ENCODE measurements at places on chromosomes 11 and 22.

GRCh38 chr11:87290304-87290922, 252.7 kb downstream of the TMEM135 start:
- peak; percentile 19 for DNase-seq

GRCh38 chr22:25849522-25849921, 107.5 kb downstream of the MYO18B start:
- no peak for DNase-seq

- DNase-seq: no peak
Observed at GRCh38 chr22:27850000-27850521, 48.5 kb upstream of the MN1 start.

DNA sequence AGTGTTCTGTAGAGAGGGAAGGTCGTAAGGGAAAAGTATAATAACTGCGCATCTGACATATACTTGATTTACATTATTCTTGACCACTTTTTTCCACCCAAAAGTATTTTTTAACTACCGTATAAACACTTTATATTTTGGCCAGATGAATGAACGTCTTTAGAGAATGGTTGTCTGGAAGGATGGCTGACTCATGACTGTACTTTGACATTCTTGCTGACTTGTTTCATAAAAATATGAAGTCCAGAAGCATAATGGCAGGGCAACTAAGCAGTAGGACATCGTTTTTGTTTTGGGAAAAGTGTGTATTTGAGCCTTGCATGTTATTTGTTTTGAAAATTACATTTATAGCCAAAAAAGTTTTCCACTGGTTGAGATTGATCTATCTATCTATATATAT, 110.0 kb downstream of the OSBP2 start:
- no peak for DNase-seq

DNA sequence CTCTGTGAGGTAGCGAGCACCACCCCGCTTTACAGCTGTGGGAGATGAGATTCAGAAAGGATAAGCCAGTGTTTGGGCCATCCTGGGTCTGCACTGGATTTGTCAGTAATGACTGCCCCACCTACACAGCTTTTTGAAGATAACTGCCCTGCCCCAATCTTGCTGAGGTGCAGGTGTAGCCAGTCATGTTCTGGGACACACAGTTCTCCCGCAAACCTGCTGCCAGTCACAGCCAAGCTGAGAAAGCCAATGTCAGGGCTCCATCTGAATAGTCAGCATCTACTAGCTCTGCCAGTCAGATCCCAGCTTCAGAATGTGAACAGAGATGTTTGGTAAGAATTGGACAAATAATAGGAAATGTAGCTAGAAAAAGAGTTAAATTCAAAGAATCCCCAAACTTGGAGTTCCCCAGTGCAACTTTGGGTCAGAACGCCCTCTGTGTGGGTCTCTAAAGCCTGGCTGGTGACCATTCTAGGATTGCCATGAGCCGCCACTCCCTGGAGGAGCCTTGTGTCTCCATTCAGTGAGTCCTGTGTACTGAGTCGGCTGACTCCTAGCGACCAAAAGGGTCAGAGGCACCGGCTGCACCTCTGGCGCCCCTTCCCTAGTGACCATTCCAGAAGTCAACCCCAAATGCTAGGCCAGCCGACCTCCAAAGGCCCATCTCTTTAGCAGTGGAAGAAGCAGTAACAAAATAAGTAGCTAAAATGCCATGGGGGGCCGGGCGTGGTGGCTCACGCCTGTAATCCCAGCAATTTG, 2.4 kb upstream of the MB start:
- DNase-seq: no peak

- no peak for DNase-seq
Observed at GRCh38 chr22:36328635-36329253, 59.0 kb downstream of the MYH9 start.

DNA sequence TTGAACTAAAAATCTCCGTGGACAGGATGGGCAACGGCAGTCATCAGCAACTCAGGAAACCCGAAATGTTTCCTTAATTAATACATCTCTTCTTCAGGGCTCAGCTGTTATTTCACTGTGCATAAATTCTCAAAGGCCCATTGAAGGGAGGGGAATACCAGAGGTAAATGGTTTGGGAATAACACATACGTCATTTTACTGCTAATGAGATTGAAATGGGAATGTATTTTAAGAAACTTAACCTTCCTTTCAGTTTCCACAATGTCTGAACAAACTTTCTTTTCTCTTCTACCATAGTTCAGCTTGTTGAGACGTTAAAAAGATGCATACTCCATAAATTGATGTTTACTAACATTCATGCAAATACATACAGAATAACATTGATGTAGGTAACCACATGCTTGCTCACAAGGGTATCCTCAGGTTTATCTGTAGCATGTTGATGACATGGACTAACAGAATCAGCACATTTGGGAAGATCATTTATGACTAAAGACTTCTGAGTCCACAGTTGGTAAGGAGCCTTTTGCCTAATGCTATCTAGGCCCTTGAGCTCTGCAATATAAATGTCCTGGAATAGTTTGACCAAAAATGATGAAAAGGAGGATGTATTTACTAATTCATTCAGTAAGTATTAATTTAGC, 7.7 kb upstream of the PRRG4 start:
- no peak for DNase-seq

- no peak for DNase-seq
Observed at GRCh38 chr22:19665784-19666672, 48.3 kb upstream of the SEPTIN5 start.

- no peak for DNase-seq
Observed at GRCh38 chr22:43253839-43254238, 66.9 kb upstream of the TTLL12 start.
